AG08396 (cell line): ENCODE measurements at places on chromosomes 11 and 22.

GRCh38 chr11:45145379-45146071, 914 bp upstream of the PRDM11 start:
- peak; percentile 76 for DNase-seq

DNA sequence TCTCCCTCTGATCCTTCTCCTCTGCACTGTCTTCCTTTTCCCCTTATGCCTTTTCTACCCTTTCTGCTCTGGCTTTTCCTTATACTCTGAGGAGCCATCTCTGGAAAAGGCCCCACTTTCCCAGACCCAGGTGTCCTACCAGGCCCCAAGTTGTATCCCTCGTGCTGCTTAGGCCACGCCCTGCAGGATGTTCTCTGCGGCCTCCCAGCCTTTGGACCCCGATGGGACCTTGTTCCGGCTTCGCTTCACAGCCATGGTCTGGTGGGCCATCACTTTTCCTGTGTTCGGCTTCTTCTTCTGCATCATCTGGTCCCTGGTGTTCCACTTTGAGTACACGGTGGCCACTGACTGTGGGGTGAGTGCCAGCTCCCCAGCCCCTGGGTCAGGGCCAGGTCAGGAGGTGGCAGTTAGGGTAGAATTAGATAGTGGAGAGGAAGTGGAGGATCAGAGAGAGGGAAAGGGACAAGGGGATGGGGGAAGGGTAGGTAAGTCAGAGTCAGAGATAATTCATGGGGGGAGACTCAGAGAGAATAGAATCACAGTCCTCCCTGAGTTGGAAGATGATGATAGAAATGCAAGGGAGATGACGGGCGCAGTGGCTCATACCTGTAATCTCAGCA, 8.9 kb downstream of the PGAP2 start:
- no peak for DNase-seq

DNA sequence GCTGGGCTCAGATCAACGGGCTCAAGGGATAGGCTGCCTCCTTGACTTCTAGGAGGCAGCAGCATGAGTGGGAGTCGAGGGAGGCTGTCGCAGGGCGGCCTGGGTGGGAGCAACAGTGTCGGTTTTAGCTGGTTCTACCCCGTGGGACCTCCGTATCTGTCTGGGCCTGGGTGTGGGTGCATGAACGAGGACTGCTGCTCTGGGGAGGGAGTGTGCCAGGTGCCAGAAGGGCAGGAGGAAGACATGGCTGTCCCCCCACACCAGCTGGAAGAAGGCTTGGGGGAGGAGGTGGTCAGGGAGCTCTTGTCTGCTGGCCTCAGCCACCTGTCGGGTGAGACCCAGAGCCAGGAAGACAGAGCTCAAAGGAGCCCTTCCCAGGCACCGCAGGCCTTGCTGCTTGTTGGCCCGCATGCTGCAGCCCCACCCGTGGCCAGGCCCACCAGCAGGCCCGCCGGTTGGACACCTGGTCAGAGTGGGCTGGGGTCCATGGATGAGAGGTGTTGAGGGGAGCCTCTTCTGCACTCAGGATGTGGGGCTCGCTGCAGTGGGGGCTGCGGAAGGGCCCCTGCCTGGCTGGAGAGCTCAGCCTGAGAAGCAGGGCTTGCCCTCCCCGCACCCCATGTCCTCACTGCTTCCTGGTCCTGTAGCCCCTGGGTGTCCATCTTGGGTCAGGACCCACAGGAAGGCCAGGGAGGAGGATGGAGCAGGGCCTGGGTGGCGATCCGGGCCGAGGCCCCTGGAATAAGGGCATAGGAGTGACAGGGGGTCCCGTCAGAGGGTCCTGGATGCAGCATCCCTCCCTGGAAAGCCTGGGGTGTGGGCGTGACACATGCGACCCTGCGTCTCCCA, 3.4 kb downstream of the CEND1 start:
- DNase-seq: no peak

DNA sequence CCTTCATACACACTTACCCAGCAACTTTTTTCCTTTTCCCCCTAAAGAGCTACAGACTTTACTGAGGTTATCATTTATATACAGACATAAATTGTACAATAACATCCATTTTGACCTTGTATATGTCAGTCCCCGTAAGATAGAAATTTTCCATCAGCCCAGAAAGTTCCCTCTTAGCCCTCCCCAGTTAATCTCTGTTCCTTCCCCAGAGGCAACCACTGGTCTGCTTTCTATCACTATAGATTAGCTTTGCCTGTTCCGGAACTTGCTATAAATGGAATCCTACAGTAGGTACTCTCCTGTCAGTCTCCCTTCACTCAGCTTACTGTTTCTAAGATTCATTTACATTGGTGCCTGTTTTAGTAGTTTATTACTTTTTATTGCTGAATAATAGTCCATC, 54.9 kb downstream of the TSPAN18 start:
- no peak for DNase-seq

- DNase-seq: no peak
Measured at GRCh38 chr11:69148806-69149205, 6.9 kb upstream of the SMIM38 start.

- DNase-seq: no peak
Measured at GRCh38 chr11:126466236-126467045, 111.0 kb downstream of the ST3GAL4 start.

DNA sequence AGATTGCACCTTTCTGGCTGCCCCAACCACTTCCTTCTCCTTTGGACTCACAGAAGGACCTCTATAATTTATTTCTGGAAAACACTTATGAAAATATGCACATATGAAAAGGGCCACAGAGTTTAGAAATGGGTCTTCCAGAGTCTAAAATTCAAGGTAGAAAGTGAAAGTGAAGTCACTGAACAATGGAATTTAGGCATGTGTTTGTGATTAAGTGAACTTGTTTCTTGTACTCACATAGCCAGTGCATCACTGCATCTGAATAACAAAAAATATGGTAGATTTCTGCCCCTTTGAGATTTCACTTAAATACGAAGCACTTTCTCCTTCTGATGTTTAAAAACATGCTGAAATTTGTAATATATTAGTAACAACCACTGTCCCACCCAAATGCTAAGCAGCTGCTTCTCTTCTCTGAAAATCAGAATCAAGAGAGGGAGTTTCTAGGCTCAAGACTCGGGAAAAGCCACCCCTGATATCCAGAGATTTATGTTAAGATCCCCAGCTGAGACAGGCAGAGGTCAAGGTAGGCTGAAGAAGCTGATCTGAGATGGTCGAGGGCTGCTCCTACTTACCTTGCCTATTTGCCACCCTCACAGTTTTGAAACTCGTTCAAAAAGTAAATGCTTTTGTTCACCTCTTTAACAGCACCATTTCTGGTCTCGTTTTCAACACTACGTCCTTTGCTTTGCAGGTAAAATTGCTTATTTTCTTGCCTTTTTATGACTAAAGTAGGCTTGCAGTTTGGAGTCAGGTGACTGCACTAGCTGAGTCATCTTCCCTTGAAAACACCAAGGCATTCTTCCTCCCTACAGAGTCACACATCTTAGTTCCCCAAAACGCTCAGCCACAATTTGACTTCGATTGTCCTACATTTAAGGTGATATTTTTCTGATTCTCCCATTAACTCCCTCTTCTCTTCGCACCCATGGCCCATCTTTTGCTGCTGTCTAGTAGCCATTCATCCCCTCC, at the start of gene XKR3:
XKR3 (minus strand) TSS at position 696 of the 972 bp plus-strand sequence. CDS start 17,338 bp downstream, outside the sequence.
- DNase-seq: no peak
